ENCODE measurements at places on chromosomes 7 and 10. TPM values are rescaled to one million over a fixed set of nuclear protein-coding genes. Genes with fewer than 3 reads are reported as not detected.

Gene ACTR3C
- total RNA-seq, result 24.1 TPM

DNA sequence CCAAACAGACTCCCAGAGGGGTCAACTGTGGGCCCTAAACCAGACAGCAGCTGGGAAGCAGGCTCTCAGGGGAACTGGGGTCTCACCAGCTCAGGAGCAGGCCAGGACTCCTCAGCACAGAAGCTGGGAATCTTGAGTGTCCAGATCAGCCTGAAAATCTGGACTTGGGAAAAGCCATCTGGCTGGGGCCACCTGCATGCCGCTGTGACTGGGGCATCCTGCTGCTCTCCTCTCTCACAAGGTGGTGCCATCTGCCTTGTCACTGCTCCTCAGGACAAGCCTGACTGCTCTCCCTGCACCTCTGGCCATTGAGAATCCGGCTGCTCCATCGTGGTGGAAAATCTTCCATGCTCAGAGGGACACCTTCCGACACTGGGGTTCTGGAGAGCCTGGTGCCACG is 141.4 kb downstream of the PLPP4 start:
- DNase-seq, result no peak

DNA sequence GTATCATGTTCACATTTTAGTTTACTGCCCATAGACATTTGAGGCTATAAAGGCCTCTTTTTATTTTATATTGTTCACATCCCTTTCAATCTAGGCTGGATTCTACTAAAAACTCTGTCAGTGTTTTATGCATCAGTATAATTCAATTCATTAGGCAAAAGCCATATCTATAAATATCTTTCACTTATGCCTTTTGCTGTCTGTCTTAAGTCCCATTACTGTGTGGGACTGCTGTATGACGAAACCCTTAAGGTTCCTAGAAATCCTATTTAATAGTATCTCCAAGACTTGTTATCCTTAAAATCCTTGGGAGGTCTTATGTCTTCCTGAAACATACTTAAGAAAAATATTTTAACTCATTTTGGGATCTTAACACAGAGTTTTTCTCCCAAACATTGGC is 139.2 kb downstream of the HGF start:
- DNase-seq, result no peak

DNA sequence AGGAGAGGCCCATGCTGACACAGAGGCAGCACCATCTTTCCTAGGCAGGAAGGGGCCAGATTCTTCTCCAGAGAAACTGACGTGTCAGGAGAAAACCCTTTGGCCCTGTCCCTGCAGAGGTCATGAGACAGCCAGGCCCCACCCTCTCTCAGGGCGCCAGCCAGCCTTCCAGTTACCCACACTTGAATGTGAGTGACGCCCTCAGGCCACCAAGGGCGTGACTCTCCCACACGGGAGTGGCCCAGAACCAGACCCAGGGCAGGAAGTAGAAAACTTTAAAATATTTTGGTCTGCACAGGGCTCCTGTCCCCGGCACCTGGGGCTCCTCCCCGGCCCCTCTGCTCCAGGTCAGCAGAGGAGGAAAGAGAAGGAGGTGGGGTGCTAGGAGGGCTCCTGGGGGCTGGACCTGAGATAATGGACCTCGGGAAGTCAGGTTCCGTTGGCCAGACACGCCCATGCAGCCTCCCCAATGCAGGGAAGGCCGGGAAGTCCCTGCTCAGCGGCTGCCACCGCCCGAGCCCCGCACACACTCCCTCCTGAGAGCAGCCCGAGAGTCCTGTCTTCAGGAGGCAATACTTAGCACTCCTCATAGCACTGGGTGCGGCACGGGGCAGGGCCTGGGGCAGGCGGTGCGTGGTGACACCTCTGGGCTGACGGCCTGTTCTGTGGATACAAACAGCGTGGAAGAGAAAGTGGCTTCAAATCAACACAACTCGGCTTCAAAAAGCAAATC is 67.0 kb upstream of the CFAP46 start:
- peak; percentile 50 for DNase-seq
